ENCODE measurements at places on chromosomes 4 and X.

DNA sequence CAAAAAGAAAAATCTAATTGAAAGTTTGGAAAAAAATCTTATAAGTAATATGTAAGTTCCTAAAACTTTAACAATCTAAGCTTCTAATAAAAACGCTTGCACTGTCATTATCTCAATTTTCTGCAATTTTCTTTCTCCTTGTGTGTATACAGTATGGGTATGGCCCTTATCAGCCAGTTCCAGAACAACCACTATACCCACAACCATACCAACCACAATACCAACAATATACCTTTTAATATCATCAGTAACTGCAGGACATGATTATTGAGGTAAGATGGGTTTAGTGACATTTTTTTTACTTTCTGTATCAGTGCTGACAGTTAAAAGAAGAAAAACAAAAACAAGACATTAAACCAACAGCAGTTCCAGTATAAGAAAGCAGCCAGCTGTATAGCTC is 4.9 kb downstream of the STATH start:
- DNase-seq, result no peak

- DNase-seq, result no peak
Measured at GRCh38 chr4:85488416-85488815, 13.5 kb downstream of the ARHGAP24 start.

DNA sequence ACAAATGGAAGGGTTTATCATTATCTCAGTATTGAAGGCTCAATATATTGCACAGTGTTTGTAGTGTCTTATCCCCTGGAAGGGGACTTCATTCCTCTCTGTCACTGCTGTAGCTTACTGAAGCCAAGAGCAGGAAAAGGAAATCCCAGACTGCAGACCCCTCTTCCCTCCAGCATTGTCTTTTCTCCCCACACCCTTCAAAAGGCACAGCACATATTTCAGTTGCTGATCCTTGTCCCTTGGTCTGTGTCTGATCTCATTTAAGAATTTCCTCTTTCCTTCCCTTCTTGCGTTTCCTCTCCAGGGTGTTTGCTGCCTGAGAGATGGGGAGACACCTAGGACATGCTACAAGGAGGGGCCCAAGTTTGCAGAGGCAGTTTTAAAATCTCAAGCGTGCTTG is 40.1 kb downstream of the STIM2 start:
- no peak for DNase-seq

- no peak for DNase-seq
Measured at GRCh38 chrX:102711872-102712215, 404 bp upstream of the GPRASP2 start.

DNA sequence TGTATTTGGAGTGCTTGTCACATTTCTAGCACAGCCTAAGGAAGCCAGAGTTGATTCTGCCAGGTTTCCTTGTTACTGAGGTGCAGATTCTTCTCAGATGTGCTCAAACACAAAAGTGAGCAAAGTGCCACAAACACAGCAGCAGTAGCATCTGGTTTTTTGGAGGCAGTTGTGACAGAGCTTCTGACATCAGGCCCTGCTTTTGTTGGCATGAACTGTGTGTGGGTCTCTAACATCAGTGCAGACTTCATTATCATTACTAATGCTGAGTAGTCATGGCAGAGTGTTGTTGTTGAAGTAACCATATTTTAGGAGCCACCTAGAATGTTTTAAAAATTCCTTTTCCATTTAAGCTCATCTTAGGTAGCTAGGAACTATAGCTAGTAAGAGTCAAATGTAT is 656.6 kb downstream of the ANKRD50 start:
- DNase-seq, result no peak

- DNase-seq, result no peak
Measured at GRCh38 chr4:111064342-111064993, 441.6 kb upstream of the PITX2 start.

GRCh38 chr4:40874901-40875300 is 125.1 kb downstream of the NSUN7 start:
- no peak for DNase-seq

- DNase-seq, result no peak
Measured at GRCh38 chrX:39891781-39892180, 206.0 kb downstream of the BCOR start.

DNA sequence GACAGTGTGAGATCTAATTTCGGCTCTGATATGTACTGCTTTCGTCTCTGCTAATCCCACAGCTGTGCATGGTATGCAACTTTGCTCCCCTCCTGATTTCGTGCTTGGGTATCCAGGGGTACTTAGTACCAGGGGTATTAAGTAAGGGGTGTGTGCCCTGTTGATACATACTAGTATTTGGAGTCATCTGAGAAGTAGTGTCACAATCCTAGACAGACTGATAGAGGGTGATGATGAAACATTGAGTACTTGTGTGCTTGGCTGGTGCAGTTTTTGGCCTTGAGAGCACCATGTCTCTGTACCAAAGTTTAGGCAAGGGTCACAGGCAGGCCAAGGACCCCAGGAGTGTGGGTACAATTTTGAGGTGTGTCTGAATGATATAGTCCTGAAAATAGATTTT is 10.9 kb downstream of the GPAT3 start:
- no peak for DNase-seq

- no peak for DNase-seq
Measured at GRCh38 chr4:81562093-81562492, 90.4 kb upstream of the RASGEF1B start.
